Endothelial cell (in vitro differentiated cells): ENCODE measurements at places on chromosomes 12 and 14.

- DNase-seq, result no peak
Measured at GRCh38 chr12:75483431-75483830, 2.9 kb downstream of the GLIPR1 start.

DNA sequence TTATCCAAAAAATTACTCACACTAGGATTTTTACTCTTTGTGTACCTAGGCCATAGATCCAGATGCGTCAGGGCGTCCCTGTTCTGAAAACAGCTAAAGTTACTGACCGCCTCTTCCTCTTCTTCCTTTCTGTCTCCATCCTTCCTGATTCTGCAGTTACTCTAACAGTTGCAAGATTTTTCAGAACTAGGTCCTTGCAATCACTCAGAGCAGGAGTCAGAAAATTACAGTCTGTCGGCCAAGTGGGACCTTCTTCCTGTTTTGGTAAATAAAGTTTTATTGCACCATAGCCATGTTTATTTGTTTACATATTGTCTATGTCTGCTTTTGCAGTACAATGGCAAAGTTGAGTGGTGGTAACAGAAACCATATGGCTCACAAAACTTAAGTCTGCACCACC lies 25.6 kb upstream of the FGF6 start:
- no peak for DNase-seq

- no peak for DNase-seq
Measured at GRCh38 chr12:51598156-51598555, 7.1 kb downstream of the SCN8A start.

GRCh38 chr12:114846771-114847170 lies 162.8 kb upstream of the TBX3 start:
- DNase-seq, result no peak

GRCh38 chr14:32075672-32076277 lies 1.3 kb upstream of the ARHGAP5 start:
- no peak for DNase-seq

GRCh38 chr12:25801734-25802133 lies 156.7 kb upstream of the RASSF8 start:
- DNase-seq, result no peak

- DNase-seq, result no peak
Measured at GRCh38 chr14:39023939-39024871, 78.8 kb downstream of the SEC23A start.

DNA sequence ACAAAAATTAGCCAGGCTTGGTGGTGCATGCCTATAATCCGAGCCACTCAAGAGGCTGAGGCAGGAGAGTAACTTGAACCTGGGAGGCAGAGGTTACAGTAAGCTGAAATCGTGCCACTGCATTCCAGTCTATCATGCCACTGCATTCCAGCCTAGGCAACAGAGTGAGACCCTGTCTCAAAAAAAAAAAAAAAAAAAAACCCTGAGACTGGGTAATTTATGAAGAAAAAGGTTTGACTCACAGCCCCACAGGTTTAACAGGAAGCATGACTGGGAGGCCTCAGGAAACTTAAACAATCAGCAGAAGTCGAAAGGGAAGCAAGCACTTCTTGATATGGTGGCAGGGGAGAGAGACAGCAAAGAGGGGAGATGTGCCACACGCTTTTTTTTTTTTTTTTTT lies 123.2 kb downstream of the GXYLT1 start:
- DNase-seq, result peak; percentile 33

DNA sequence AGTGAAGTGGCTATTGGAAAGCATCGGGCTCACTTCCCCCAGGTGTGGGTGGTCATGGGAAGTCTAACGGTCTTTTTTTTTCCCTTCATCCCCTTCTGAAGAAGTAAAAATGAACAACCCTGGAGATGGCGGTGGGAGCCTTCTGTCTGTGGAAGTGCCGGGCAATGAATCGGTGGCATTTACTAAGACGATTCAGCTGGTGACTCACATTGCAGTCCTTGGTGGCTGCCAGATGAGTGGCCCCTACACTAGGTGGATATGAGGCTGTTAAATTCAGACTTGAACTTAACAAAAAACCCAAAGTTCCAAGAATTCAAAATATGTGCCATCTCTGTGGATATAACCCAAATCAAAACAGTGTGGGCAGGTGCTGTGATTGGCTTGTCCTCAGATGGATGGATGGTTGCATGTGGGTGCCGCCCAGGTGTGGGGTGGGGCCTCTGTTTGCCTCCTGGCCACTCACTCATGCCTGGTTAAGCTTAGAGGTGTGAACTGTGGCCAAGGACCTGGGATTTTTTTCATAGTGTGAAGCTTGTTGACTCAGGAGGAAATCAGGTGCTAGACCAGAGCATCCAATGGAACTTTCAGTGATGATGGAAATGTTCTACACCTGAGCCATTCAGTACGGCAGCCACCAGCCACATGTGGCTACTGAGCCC lies 176.7 kb upstream of the NOS1 start:
- no peak for DNase-seq

DNA sequence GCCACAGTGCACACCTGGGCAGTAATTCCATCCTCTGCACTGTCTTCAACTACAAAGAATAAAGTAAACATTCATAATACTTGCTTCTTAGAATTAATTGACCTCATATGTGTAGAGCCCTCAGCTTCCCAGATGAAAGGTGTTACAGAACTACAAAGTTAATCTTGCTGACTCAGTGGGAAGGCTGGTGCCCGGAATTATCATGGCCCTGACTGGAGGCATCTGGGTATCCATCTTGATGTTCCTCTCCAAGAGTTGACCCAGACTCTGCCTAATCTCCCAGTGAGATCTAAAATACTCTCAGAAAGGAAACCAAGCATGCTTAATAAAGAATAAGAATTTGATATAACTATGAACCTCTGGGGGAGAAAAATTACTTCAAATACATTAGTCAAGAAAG lies 147.0 kb upstream of the ARID2 start:
- no peak for DNase-seq

GRCh38 chr14:61512026-61512834 lies 183.1 kb upstream of the HIF1A start:
- DNase-seq, result no peak

DNA sequence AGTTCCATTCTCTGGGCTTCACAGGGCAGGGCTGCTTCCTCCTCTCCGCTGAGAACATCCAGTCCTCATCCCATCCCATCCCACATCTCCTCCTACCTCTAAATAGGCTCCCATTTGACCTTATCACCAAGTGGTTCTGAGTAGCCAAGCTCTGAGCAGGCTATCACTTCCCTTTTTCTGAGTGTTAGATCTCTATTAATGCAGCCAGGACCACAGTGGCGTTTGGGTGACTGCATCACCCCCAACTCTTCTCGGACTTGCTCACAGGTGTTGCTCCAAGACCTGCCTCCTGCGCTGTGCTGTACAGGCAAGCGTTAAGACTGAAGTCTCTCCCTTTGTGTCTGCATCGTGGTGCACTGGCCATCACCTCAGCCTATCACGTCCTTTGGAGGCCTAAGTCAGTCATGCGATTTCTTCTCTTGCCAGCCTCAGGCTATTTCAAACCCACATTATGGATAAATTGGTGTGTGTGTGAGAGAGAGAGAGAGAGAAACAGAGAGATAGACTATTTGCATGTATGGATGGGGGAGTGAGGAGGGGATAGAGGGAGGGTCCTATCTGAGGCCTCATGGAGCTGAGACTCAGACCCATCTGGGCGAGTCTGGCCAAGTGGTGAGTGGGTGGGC lies 12.4 kb upstream of the HHIPL1 start:
- no peak for DNase-seq

DNA sequence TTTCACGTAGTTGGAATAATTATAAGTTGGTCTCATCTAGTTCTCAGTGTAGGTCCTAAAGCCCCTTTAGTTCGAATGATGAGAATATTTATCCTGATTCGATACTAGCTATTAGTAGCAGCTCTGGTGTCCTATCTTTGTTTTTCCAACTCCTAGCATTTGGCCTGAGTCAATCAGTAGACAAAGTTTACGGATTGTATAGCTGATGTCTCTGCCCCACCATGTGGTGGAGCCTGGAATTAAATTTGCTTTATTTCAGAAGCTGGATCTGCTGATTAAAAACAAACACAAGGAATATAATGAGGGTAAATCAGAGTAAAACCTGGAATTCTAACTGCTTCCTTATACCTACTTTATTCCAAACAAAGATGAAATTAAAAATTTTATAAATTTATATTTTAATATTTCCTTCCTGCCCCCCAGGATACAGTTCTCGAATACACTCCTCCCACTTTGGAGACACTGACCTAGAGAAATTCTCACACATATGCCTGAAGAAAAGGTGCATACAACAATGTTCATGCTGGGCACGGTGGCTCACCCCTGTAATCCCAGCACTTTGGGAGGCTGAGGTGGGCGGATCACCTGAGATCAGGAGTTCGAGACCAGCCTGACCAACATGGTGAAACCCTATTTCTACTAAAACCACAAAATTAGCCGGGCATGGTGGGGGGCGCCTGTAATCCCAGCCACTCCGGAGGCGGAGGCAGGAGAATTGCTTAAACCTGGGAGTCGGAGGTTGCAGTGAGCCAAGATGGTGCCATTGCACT lies 7.6 kb upstream of the BRMS1L start:
- peak; percentile 40 for DNase-seq

DNA sequence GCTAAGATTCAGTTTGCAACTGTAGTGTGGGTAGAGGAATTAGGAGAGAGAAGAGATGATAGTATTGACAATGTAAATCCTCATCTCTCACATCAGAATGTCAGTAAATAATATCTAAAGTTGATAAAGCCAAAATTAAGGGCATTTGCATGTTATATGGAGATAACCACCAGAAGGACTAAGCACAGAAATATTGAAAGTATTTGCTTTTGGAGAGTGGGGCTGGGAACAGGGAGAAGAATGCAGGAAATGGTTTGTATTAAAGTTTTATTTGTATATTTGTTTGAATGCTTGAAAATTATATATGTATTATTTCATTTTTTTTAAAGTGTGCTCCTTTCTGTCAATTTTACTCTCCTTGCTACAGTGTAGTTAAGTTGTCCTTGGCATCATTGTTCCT lies 491.4 kb downstream of the APAF1 start:
- DNase-seq, result no peak

DNA sequence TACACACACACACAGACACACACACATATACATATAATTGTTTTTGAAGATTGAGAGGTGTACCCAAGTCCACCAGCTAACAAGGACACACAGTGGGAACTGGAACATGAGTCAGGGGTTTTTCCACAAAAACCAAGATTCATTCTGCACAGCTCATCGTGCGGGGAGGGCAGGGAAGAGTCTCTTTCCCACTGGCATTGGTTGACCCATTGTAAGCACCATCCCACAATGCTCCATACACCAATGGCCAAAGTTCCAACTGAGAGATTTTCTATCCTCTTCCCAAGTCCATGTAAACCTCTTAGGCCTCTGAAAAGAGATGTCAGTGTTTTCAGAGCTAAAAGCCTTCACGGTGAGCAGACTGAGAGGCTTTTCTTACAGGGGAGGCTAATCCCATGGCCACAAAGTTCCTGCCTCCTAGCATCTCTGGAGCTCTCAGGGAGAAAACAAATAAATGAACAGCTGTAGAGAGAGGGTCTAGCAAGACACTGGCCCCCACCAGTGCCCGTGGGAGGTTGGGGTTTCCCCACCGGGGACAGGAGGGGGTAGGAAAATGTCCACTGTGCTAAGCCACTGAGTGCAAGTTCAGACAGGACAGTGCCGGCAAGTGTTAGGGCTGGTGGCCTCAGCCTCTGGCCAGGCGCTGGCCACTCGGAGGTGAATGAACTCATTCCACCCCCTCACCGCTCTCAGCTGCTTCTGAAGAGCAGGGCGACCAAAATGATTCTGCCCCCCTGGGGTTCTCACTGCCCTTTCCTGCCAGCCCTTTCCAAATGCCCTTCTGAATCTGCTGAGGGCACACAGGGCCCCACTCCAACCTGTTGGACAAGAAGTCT lies 21.5 kb upstream of the TC2N start:
- DNase-seq, result no peak

DNA sequence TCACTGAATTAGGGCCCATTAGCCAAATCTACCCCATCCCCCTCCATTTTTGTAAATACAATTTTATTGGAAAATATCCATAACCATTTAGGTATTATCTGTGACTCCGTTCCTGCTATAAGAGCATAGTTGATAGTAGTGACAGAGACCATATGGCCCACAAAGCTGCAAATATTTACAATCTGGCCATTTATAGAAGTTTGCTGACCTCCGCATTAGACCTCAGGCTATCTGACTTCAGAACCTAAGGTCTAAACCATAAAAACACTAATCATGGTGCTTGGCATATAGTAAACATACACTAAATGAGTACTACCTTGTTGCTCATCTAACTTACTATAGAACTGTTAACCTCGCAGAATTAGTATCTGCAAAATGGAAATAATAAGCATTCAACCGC lies 124.8 kb downstream of the NPAS3 start:
- no peak for DNase-seq

GRCh38 chr14:73234586-73235394 lies 2.5 kb upstream of the PAPLN start:
- DNase-seq, result no peak

DNA sequence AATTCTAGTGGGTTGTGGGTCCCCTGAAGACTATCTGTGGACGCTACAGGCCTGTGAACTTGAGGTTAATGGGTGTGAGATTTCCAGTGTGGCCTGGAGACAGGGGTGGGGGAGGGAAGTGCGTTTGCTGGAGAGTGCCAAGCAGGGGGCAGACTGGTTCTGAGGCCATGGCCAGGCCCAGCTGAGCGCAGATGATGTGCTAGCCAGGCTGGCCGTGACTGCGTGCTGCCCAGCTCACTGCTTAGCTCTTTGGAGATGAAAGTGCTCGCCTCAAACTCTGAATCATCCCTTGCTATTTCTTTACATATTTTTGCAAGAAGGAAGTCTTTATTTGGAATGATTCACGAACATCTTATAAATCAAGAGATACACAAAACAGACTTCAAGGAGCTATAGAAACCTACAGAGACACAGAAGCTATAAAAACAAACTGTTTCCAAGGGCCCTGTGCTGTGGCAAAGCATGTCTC lies 75.2 kb upstream of the PLEKHG3 start:
- DNase-seq, result no peak

GRCh38 chr12:89621521-89621920 lies 87.1 kb downstream of the ATP2B1 start:
- no peak for DNase-seq
